Left ventricle myocardium inferior (tissue), 1 donor: ENCODE measurements at places on chromosomes 4 and X.

GRCh38 chrX:44274096-44274495 lies 69.4 kb downstream of the EFHC2 start:
- DNase-seq, result no peak

DNA sequence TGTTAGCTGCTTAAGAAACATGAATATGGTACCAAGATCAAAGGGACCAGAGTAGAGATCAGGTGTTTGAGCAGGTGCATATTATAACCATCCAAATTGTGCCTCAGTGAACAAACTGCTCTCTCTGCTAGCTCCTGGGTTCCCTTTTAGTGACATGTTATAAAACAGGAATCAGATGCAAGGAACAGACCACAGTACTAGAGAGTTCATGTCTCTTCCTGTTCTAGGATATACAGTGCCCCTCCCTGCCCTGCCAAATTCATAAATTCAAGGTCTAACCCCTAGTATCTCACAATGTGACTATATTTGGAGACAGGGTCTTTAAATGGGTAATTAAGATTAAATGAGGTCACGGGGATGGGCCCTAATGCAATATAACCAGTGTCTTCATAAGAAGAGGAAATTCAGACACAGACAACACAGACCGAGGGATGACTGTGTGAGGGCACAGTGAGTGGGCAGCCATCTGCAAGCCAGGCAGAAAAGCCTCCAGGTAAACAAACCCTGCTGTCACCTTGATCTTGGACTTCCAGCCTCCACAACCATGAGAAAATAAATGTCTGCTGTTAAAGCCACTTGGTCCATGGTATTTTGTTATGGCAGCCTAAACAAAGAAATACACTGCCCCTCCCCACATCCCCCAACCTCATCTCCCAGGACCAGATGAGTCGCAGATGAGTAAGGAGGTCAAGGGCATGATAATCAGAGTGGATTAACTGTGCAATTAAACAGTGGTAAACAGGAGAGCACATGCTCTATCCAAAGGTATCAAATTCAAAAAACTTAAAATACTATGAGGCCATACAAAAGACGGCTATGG lies 82.5 kb downstream of the RBM47 start:
- DNase-seq, result no peak

DNA sequence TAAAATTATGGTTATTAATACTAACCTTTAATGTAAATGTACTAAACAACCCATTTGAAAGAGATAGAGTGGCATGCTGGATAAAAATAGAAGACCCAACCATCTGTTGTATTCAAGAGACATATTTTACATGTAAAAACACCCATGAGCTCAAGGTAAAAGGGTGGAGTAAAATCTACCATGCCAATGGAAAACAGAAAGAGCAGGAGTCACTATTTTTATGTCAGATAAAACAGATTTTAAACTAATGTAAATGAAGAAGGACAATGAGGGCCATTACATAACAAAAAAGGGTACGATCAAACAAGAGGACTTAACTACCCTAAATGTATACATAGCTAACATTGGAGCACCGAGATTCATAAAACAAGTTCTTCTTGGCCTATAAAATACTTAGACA lies 66.3 kb downstream of the ITM2A start:
- DNase-seq, result no peak

DNA sequence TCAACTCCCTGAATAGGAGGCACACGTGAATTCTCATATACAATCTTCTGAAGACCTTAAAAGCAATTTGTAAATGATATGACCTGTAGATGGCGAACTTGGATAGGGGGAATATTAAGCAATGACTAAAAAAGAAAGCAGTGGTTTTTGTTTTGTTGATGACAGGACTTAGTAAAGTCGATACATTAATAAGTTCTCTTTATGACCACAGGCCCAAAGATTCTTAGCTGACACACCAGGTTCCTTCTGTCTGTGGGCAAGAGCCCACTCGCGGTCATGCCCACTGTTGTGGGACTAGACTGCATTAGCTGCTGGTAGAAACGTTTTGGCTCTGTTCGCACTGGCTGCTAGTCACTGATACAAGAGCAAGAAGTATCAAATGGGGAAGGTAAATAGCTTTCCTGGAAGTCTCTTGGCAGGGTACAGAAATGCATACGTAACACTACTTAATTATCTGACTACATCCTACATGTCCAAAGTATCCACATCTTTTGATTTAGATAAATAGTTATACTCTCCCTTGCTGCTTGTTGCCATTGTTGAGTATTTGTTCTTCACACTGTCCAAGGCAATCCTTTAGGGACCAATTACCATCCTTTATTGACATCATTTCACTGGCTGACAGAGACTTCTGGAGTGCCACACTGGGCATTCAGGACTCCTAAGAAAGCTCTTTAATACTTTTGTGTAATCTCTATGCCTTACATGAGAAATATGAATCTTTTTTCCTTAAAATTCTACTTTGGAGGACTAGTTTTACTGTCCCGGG lies 31.0 kb downstream of the ALPK1 start:
- DNase-seq, result no peak

DNA sequence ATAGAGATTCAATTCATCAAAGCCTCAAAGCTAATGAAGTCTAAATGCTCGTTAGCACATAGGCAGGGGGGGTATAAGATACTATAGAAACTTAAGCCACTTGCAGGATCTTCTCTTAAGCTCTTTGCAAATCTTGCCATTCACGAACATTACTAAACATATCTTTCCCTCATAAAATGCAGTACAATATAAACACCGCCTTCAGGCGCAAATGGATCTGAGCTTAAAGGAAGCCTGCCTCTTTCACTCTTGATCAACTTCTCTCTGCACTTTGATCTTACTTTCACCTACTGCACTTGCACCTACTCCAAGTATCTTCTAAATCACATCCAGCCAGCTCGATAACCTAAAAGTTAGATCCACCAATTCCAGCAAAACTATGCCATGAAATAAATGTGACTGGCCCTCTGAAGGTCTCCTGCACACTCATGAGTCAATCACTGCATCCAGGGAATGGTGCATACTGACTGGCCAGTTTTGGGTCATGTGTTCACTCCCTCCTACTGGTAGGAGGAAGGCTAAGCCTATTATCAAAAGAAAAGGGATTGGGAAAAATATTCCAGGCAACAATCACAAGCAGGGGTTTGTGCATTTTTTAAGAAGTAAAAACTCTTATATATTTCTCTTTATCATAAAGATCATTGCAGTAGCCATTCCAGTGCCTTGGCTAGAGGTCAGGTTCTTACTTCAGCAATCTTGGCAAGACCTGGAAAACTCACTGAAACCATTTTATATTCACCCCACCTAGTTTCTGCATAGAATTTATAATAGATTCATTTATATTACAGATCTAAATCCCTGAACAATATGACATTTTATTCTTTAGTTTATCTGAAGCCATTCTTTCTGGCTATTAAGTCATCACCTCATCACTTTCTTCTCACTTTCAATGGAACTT lies 222.0 kb downstream of the PPP3CA start:
- no peak for DNase-seq

- no peak for DNase-seq
Measured at GRCh38 chr4:184112006-184112550, 105.6 kb downstream of the ENPP6 start.

DNA sequence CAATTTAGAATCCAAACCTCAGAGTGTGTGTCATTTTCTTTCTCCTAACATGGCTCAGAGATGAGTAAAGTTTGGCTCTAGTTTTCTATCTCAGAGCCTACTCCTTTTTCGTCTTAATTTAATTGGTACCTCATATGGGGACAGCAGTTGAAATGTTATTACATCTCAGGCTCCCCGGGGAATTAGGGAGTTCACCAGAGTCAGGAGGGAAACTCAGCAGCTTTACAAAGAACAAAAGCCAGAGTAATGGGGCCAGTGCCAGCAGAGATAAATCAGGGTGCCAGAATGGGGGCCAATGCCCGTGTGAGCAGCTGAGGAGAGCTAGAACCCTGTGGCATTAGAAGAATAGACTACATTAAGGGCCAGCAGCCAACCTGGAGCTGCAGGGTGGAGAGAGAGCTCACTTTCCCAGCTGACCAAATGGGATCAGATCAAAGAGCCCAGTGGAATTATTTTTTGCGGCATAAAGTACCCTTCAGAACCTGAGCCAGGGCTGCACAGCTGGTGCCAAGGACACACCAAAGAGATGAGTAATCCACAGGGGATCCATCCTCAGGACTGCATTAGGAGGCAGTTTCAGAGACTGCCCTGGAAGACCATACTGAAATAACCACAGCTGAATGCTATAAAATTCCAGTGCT lies 207.1 kb upstream of the DKK2 start:
- DNase-seq, result no peak

GRCh38 chr4:142079959-142080358 lies 443.6 kb downstream of the IL15 start:
- DNase-seq, result no peak

DNA sequence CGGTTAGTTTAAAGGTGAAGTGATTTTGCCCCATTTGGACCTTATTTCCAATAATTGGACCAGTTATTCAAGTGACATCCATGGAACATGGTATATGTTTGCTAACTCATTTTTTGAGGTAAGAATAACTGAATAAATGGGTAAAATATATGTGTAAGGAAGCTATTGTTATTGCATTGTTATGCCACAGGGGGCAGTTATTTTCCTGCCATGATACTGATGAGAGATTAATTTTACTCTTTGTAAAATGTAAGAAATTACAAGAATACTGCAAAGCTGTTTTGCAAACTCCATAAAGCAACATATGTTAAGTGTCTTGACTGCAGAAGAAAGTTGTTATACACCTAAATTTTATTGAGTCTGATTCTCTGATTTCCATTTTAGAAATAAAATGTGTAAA lies 114.0 kb downstream of the IL1RAPL1 start:
- DNase-seq, result no peak

DNA sequence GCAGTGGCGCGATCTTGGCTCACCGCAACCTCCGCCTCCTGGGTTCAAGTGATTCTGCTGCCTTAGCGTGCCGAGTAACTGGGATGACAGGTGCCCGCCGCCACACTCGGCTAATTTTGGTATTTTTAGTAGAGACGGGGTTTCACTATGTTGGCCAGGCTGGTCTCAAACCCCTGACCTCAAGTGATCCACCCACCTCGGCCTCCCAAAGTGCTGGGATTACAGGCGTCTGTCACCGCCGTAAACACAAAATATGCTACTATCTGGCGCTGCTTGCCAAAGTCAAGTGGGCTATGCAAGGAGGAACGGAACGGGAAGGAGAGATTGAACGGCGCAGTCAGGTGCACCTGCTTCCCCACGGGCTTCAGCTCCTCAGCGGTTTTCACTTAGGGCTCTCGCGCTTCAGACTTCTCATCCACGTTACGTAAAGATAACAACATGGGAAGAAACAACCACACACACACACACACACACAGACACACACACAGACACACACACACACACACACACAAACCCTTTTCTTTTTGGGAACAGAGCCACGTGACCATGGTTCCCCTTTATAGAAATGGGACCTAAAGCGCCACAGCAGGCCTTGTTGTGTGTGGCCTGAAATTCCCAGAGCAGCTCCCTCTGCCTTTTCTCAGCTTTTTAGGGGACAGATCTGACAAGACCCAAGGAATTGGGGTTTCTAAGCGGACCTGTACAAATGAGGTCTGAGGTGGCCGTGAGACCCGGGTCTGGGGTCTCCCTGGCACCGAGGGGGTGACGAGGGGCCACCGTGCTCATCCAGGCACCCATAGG lies 1.5 kb downstream of the P2RY8 start:
- no peak for DNase-seq

- DNase-seq, result no peak
Measured at GRCh38 chrX:128780934-128781333, 728.7 kb upstream of the ACTRT1 start.

GRCh38 chrX:123860983-123861382 lies 1.1 kb downstream of the XIAP start:
- DNase-seq, result no peak

- no peak for DNase-seq
Measured at GRCh38 chr4:15847746-15848145, 69.6 kb downstream of the CD38 start.

DNA sequence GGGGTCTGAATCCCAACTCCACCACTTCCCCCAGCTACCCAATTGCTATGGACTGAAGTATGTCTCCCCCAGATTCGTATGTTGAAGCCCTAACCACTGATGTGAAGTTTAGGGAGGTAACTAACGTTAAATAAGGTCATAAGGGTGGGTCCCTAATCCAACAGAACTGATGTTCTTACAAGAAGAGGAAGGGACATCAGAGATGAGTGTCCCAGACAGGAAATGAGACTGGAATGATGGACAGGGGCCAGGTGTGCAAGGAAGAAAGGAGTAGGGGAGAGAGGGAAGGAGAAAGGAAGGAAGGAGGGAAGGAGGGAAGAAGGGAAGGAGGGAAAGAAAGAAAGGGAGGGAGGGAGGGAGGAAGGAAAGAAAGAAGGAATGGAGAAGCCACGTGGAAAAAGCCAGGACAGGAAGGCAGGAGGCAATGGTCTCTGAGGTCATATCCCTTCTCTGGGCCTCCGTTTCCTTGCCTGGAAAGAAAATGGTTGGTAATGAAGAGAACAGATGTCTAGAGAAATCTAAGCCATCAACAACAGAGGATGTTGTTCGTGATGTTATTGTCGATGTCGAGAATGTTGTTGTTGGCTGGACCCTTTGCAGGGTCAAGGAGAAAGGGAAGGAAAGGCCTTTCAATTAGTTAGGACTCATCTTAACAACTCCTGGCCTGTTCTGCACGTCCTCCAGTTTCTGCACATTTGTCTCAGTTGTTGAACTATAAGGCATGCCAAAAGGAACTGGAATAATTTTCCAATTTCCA lies 59.0 kb upstream of the FGFBP2 start:
- no peak for DNase-seq

GRCh38 chr4:21544415-21544814 lies 404.2 kb downstream of the KCNIP4 start:
- DNase-seq, result no peak

GRCh38 chr4:82712561-82712960 lies 86.0 kb downstream of the SCD5 start:
- DNase-seq, result no peak

DNA sequence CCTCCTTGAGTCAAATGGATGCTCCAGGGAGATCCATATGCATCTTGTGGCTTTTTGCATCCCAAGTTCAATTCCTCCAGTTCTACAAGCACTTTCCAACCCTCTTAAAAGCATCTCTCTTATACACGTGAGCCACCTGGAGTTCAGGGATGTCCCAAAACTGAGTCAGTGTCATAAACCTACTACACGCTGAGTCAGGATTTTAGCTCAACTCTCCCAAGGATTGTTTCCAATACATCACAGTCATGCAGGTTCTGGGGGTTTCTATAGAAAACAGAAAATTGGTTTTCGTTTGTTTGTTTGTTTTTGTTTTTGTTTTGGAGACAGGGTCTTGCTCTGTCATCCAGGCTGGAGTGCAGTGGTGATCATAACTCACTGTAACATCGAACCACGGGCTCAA lies 25.9 kb upstream of the ESX1 start:
- DNase-seq, result no peak

DNA sequence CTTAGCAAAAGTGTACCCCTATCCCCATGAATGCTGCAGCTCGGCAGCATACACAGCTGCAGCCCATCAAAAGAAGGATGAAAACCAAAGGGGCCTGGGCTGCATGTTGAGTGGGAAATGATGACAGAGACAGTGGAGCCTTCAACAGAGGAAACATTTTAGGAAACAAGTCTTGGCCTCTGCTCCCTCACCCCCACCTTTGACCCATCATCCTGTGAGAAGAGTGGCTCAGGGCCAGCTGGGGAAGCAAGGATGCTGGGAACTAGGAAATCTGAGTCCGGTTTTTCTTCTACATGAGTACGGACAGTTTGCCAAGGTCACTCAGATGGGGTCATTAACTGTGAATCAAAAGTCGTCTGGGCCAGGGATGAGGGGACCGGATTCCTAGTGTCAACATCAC lies 37.2 kb downstream of the IDS start:
- DNase-seq, result peak; percentile 42

- DNase-seq, result no peak
Measured at GRCh38 chr4:38385093-38386004, 278.6 kb upstream of the KLF3 start.

GRCh38 chrX:64182208-64182607 lies 23.3 kb downstream of the AMER1 start:
- no peak for DNase-seq
